ENCODE measurements at places on chromosomes 5 and 9.

DNA sequence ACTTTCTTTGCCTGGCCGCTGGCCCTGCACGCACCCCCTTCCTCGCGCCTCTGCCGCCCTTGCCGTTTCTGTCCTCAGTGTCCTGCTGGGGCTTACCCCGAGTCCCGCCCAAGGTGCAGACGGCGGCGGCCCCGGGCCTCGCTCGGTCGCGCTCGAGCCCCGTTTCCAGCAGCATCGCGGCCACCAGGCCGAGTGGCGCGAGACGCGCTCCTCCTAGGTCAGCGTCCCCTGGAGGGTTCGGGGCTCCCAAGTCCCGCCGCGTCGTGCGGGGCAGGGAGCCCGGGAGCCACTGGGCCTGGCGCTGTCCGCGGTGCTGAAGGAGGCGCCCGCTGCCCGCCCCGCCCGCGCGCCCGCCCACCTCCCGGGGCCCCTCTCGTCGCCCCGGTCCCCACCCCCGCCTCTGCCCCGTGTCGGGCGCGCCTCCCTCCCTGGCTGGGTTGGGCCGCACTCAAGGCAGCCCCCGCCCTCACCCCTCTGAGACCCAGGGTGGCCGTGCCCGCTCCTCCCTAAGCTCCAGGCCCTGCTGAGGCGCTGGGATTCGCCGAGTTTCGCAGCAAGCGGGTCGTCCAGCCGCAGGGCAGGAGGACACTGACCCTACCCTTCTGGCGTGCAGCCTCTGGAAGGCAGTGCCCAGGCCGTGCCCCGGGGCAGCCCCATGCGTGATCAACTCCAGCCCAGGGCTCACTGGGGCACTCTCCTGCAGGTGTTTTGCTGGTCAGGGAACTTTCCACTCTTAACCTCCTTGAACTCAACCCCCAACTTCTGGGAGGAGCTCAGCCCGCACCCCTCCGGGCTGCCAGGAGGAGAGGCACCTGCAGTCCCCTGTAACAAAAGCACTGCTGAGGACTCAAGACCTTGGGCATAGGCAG is at the start of gene LHX3:
Gene LHX3 (minus strand): TSS at position 291 of the 869 bp plus-strand sequence. CDS start 116 bp downstream, at position 175.
- DNase-seq, result no peak

- no peak for DNase-seq
Observed at GRCh38 chr5:79850316-79850822, 140.7 kb downstream of the MTX3 start.

GRCh38 chr9:18009902-18010301 is 431.0 kb downstream of the SH3GL2 start:
- no peak for DNase-seq

- DNase-seq, result no peak
Observed at GRCh38 chr5:158086856-158087255, 227.9 kb upstream of the CLINT1 start.

DNA sequence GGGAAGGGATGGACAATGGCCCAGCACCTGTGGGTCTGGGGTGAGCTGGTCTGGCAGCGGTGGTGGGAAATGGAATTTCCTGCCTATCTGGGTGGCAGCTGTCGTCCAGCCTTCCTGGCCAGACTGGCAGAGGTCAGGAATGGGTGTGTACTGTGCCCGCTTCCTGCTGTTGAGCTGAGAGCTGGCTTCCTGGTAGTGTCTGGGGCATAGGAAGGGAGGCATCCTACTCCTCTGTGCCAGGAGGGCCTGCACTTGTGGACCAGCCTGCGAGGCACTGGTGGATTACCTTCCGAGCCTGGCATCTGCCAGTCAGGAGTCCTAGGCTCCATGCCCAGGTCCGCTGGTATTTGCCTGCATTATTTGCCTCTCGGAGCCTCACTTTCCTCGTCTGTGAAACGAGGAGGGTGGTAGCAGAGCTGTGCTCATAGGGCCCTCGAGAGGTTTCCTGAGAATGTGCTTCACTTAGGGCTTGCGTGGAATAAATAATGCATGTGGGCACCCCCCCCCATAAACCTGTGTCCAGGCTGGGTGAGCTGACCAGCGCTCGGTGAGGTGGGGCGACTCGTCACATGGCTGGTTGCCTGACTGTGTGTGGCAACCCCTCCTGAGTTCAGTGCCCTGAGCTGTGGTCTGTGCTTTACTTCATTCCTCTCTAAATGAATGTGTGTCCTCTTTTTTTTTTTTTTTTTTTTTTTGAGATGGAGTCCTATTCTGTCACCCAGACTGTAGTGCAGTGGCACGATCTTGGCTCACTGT is 47.7 kb downstream of the HMCN2 start:
- no peak for DNase-seq

DNA sequence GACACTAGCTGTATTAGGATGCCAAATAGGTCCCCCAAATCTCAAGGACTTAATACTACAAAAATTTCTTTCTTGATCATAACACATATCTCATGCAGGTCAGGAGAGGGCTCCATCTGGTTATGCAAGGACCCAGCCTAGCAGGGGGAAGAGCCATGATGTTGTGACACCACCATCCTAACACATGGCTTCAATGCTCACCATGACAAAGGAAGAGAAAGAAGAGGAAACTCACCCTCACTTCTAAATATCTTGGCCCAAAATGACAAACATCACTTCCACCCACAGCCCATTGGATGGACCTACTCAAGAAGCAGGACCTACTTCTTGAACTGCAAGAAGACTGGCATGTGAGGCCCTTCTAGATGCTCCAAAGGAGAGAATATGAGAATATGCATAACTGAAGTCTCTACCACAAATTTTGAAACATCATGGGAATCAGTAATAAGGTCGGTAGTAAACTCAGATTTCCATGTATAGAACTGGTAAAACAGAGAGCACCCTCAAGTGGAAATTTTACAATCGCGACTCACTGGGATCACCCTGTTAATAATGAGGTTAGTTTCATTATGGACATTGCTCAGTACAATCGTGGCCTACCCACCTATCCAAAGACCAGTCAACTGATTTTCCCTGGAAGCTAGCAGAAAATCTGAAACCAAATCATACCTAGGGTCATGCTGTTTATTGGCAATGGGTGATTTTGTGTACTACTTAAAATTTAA is 308.2 kb downstream of the ACTL7B start:
- DNase-seq, result no peak

GRCh38 chr9:114746591-114747346 is 59.1 kb downstream of the TNFSF15 start:
- DNase-seq, result no peak

DNA sequence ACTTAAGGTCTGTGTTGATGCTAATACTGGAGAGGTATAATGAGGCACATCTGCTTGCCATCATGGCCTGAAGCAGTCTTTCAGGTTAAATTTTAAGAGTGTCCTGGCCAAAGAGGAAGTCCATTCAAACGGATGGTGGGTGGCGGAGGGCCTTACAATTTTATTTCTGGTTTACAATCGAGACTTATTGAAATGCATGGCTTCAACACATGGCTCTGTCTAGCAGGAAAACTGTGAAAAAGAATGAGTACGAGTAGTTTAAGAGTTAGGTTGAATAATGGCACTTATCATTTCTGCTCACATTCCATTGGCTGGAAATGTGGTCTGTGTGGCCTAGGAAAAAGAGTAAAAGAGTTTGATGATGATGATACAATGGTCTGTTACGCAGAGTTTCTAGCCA is 42.1 kb downstream of the LRRC70 start:
- no peak for DNase-seq

DNA sequence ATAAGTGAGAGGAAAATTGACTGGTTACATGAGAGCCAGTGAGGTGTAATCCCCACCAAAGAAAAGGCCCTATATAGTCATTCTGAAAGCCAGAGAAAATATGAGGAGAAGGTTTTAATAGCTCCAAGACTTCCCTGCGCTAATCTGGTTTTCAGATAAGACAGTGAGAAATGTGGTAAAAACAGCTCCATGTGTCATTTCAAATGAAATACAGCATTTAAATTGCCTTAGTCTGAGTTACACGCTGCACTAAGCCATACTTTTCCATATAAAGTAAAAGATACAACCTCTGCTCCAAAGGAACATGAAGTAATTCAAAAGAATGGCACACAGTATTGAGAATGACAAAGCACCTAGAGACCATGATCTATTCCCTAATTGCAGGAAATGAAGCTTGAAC is 378.0 kb upstream of the PDE4D start:
- no peak for DNase-seq

DNA sequence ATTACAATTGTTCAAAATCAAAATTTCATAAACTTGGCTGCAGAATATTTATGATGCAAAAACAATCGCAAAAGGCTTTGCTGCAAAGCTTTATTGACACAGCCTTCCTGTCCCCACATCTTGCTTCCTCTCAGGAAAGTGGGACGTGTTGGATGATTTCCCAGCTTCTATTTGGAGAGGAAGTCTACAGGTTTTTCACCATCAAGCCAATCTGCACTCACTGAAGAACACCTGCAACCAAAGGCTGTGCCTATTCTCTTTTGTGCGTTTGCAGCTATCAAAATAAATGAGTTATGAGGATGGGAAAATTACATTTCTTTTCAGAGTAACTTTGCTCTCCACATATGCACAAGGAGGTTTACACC is 214.4 kb downstream of the PLK2 start:
- no peak for DNase-seq

GRCh38 chr5:11791792-11792191 is 112.5 kb downstream of the CTNND2 start:
- no peak for DNase-seq

- no peak for DNase-seq
Observed at GRCh38 chr9:114049441-114050225, 28.5 kb downstream of the AMBP start.

GRCh38 chr9:76415731-76416130 is 21.5 kb upstream of the RFK start:
- DNase-seq, result no peak

- peak; percentile 31 for DNase-seq
Observed at GRCh38 chr5:82165740-82166530, 112.2 kb downstream of the RPS23 start.

GRCh38 chr5:33205727-33206410 is 234.9 kb upstream of the TARS1 start:
- no peak for DNase-seq

DNA sequence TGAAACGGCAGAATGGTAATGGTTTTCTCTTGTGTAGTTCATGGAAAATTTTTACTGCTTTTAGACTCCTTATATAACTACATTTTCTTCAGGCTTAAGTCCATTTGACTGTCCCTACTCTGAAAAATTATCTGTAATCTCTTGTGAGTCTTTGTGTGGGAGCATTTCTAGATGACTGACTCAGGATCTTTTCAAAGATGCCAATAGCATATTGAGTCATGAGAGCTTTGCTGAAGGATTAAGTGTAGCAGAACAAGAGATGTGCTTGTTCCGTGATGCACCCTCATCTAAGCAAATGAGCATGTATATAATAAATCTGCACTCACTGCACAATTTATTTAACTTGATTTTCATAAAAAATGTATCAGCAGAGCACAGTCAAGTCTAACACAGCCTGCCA is 298.7 kb upstream of the CDH6 start:
- DNase-seq, result no peak

DNA sequence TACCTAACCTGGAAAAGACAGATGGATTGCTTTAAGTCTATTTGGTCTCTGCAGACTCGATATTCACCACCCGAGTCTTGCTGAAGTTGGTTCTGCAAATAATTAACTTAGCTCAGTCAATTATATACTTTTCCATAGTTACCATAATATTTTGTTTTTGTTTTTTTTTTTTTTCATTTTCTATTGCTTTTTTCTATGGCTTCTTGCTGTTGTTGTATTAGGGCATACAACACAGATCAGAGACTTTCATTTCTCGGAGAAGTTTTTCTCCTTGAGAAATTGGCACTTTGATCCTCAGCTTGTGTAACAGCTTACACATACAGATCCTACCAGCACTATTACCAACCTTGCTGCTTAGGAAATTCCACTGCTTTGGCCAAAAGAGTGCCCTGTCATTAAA is 88.0 kb downstream of the GPR21 start:
- no peak for DNase-seq

DNA sequence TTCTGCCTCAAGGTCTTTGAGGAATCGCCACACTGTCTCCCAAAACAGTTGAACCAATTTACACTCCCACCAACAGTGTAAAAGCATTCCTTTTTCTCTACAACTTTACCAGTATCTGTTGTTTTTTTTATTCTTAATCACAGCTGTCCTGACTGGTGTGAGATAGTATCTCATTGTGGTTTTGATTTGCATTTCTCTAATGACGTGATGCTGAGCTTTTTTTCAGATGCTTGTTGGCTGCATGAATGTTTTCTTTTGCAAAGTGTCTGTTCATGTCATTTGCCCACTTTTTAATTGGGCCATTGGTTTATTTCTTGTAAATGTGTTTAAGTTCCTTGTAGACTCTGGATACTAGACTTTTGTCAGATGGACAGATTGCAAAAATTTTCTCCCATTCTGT is 400.0 kb downstream of the DEPDC1B start:
- DNase-seq, result no peak

DNA sequence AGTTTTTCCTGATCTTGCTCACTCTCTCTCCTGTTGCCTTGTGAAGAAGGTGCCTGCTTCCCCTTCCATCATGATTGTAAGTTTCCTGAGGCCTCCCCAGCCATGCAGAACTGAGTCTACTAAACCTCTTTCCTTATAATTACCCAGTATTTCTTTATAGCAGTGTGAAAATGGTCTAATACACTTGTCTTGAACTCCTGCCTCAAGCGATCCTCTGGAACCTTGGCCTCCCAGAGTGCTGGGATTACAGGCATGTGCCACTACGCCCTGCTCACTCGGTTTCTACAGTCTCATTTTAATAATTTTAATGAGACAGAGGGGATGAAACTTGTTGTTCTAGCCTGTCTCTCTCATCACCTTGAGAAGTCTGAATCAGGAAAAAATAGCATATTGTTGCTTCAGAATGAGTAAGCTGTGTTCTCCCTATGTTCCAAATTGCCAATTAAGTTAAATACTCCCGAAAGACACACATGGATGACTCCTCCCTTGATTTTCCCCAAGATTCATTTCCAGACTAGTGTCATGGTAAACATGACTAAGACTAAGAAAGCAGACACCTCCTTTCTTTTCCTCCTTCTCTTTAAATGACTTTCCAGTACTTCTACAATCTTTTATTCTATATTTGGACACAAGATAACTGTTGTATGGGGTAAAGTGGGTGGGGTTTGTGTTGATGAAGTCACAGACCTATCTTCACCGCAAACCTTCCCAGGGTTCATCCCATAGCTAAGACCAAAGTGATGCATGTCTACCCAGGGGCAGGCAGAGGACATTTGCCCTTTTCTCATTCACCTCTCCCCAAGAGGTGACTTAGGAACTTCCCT is 7.8 kb upstream of the DNAJC18 start:
- DNase-seq, result no peak

GRCh38 chr5:107154593-107154992 is 516.1 kb downstream of the EFNA5 start:
- DNase-seq, result no peak

DNA sequence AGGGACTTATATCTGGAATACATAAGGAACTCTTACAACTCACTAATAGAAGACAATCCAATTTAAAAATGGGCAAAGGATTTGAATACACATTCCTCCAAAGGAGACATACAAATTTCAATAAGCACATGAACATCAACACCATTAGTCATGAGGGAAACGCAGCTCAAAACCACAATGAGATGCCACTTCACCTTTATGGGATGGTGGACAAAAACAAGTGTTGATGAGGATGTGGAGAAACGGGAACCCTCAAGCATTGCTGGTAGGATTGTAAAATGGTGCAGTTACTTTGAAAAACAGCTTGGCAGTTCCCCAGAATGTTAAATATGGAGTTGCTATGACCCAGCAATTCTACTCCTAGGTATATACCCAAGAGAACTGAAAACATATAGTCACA is 72.7 kb upstream of the IER5L start:
- no peak for DNase-seq

GRCh38 chr9:129077236-129077635 is 3.7 kb upstream of the DOLPP1 start:
- DNase-seq, result no peak

- no peak for DNase-seq
Observed at GRCh38 chr5:54224103-54224826, 86.1 kb downstream of the ARL15 start.
